Caco-2 (cell line): ENCODE measurements at places on chromosomes 3 and 15.
A peak's percentile ranks its signal among the peaks of the same experiment; 100 is the strongest.

DNA sequence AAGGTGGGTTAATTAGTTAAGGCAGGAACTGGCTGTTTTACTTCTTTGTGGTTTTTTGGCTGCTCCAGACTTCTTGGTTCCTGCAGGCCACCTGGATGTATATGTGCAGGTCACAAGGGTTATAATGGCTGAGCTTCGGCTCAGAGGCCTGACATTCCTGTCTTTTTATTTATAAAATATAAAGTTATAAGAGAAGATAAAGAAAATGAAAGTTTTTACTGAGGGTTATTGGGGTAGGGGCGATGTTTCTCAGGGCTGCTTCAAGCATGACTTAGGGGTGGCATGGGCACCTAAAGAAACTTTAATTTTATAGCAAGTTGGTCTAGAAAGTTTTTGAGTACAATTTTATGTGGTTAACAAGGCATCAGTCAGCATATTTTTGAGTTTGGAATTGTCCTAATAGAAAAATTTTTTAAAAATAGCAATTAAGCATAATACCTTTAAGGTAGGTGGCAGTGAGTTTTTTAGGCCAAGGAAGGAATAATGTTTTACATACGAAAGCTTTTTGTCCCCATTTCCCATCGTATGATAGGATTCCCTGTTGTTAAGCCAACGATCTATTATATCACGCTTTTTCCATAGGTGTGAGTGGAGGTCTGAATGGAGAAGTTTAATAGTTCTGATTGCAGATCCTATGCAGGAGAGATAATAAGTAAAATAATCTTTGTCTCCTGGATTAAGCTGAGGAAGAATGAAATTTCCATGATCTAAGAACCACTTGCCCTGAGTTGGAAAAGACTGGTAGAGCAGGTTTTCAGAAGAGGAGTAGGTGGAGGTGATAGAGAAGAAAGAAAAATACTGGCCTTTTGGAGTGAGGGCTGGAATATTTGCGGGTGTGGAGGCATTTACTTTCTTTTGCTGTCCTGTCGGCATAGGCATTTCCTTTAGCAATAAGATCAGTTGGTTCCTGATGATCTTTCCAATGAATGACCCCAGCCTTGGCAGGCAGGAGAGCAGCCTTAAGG, 10.1 kb downstream of the STRIT1 start:
- no peak for DNase-seq

DNA sequence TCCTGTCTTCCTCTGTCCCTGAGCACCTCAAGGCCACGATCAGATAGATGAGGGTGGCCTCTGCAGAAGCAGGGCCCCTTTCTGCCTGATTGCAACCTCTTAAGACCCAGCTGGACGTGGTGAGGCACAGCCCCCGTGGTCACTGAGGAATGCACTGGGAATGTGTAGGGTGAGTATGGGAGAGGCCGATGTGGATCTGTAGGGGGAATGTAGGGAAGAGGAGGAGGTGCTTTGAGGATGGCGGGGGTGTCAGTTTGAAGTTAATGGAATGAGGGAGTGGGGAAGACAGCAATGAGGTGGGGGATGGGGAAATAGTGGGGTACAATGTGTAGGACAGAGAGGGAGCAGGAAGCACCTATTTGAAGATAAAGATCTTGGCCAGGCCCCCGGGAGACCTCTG, 785 bp upstream of the IQCF5 start:
- no peak for DNase-seq

- DNase-seq = no peak
Observed at GRCh38 chr15:25829073-25829472, 34.1 kb downstream of the ATP10A start.

- DNase-seq = no peak
Observed at GRCh38 chr3:138688871-138689299, 80.3 kb downstream of the FAIM start.

DNA sequence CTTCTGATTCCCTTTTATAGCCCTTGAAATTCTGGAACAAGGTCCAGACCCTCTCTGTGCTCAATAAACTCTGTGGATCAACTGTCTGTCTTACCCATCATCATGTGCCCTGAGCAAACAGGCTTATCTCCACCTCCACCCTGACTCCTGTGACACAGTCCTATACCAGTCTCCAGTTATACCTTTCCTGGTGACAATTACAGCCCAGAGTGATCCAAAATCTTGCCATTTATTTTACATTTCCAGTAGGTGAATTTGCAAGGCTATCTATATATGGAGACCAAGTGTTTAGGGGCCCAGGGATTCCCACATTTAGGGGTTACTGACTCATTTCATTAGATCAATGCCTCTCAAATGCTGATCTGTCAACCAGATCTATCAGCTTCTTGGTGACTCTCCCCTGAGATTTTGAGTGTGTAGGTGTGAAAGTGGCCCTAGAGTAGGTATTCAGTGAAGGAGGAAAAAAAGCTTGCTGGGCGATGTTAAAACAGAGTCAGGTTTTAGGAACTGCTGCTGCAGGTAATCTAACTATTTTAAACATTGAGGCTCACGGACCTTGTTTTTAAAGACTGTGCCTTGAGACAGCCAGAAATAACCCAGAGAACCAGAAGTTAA, 229.6 kb upstream of the WNT5A start:
- no peak for DNase-seq

DNA sequence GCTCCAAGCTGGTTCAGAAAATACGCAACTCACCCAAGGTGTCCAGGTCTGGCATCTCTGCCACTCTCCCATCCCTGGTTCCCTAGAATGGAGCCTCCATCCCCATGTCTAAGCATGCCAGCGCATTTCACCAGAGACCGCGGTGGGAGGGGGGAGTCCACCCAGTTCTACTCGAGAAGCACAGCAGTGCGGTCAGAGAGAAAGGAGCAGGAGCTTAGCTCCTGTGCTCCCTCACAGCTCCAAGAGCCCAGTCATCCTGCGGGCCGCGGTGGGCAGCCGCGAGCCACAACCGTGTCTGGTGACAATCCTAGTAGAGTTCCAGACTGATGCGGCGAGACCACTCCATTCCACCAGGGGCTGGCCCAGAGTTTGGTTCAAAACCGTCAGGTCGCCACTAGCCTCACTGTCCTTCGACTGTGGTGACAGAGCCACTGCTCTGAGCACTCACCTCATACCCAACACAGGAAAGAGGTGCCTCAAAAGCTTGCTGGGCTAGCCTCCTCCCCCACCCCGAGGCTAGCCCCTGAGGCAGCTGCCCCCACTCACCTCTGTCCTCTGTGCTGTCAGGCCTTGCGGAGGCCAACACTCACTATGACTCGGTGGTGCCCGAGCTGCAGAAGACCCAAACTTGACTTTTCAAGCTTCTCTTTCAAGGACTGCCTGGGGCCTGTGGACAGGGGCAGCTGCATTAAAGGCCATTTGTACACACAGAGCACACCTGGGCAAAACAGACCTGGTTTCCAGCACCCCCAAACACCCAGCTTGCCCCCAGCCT, 185.4 kb downstream of the XXYLT1 start:
- DNase-seq = no peak

DNA sequence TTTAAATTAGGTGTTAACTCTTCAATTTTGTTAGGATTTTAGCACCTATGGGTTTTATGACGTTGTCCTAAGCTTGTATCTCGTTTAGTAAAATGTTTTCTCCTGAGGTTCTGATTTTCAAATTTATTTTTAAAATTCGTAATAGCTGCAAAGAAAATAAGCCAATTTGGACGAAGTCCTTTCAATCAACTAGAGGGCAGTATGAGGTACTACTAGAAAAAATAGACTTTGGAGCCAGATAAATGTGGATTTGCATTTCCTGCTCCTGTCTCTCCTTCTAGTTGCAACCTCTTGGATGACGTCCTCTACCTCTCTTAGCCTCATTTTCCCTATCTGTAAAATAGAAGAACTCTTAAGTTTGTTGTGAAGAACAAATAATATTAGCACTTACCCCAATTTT, 81.1 kb downstream of the SLTM start:
- DNase-seq = peak; percentile 14

- peak; percentile 11 for DNase-seq
Observed at GRCh38 chr3:12049675-12050074, 45.5 kb downstream of the SYN2 start.

DNA sequence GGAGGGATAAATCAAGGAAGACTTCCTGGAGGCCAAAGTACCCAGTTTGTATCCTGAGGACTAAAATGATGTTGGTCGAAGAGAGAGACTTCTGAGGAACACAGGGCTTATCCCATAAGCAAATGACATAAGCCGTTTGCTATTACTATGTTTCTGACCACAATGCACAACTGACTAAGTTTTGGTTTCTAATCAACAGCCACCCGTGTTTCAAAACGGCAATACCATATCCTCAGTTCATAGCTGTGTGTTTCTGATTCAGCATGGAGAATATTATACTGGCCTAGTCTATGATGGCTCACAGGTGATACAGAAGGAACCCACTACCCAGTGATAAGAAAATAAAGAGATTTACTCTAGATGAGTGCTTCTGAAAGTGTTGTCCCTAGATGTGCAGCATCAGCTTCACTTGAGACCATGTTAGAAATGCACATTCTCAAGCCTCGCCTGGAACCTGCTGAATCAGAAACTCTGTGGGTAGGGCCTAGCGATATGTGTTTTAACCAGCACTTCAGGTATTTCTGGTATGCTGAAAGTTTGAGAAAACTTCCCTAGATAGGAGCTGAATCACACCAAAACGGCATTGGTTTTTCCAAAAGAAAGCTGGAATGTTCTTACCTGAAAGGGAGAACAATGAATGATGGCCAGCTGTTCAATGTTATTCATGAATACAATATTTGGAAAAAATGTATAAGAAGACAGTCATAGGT, 639.7 kb upstream of the NR2F2 start:
- no peak for DNase-seq

DNA sequence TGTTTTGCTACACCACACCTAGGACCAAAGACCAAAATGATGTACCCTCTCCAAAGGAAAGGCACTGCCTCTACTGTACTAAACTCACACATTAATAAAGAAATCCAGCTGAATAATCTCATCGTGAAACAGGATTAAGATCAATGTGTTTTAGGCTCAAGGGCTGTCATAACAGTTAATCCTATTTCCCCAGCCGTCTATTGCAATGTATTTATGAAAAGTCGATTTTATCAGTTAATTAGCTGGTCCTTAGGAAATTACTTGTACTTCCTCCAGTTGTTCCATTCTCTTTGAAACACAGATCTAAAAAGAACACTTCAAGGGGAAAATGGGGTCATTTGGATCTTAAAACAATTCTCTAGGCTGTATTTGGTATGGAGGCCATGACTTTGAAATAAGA, 8.5 kb downstream of the ETV5 start:
- no peak for DNase-seq

- DNase-seq = no peak
Observed at GRCh38 chr3:117691526-117691925, 981.9 kb downstream of the TUSC7 start.
